Activated naive CD4-positive, alpha-beta T cell treated with anti-CD3 and anti-CD28 coated beads for 36 hours (primary cell): ENCODE measurements at places on chromosomes 2 and 18. TPM values are rescaled to one million over a fixed set of nuclear protein-coding genes. Genes with fewer than 3 reads are reported as not detected.
A peak's percentile ranks its signal among the peaks of the same experiment; 100 is the strongest.

- H3K36me3 ChIP-seq, result no peaks in the 10 kb centered on the region
- H3K4me3 ChIP-seq, result no peak overlapping the region
- no peaks in the 10 kb centered on the region for H3K4me1 ChIP-seq
- H3K27me3 ChIP-seq, result no peaks in the 10 kb centered on the region
Observed at GRCh38 chr18:7600528-7601245, 33.6 kb downstream of the PTPRM start.

- no peak overlapping the region for H3K27ac ChIP-seq
- DNase-seq, result no peak
- H3K27me3 ChIP-seq, result no peaks in the 10 kb centered on the region
- H3K4me3 ChIP-seq, result no peak overlapping the region
- H3K4me1 ChIP-seq, result no peaks in the 10 kb centered on the region
- no peaks in the 10 kb centered on the region for H3K36me3 ChIP-seq
Observed at GRCh38 chr2:153819501-153819900, 52.2 kb upstream of the GALNT13 start.

GRCh38 chr2:120499784-120500495 is 154.0 kb downstream of the INHBB start:
- no peaks in the 10 kb centered on the region for H3K27me3 ChIP-seq
- H3K27ac ChIP-seq, result no peak overlapping the region
- H3K4me1 ChIP-seq, result no peaks in the 10 kb centered on the region
- no peak for DNase-seq

DNA sequence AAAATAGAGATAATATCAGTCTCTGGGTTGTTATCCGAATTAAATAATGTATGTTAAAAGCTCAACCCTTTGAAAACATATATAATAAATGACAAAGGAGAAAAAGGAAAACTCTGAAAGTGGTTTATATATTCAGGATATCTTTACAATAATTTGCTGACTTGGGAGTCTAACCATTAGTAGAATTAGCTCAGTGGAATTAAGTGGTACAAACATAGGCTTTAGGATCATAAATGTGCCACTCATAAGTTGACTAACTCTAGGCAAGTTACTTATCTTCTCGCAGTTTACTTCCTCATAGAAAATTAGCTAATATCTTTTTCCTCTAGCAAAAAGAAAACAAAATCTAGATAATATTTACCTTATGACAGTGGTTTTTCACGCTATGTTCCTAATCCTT is 44.6 kb downstream of the HEATR5B start:
- H3K36me3 ChIP-seq, result peaks cover 11% of the 10 kb centered on the region
- H3K4me1 ChIP-seq, result no peaks in the 10 kb centered on the region
- no peaks in the 10 kb centered on the region for H3K27me3 ChIP-seq
- no peak for DNase-seq

DNA sequence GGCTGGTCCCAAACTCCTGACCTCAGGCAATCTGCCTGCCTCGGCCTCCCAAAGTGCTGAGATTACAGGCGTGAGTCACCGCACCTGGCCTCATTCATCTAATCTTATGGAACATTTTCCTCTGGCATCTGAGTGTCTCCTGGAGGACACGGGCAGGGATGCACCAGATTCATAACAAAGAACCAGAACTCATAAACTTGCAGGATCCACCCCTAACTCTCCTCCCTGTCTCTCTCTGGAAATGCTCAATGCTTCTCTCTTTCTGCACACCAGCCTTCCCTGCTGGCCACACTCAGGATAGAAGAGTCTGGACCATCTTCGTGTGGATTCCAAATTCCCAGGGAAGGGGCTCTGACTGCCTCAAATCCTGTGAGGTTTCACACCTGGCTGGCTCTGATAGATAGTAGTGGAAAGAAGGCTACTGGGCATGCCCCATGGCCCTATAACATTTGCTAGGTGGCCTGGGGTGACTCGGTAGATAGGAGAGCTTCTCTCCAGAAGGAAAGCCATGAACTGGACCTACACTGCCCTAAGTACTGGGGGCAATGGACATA is 483.2 kb upstream of the GYPC start:
- no peaks in the 10 kb centered on the region for H3K36me3 ChIP-seq
- H3K27ac ChIP-seq, result no peak overlapping the region
- no peaks in the 10 kb centered on the region for H3K4me1 ChIP-seq
- no peaks in the 10 kb centered on the region for H3K27me3 ChIP-seq

DNA sequence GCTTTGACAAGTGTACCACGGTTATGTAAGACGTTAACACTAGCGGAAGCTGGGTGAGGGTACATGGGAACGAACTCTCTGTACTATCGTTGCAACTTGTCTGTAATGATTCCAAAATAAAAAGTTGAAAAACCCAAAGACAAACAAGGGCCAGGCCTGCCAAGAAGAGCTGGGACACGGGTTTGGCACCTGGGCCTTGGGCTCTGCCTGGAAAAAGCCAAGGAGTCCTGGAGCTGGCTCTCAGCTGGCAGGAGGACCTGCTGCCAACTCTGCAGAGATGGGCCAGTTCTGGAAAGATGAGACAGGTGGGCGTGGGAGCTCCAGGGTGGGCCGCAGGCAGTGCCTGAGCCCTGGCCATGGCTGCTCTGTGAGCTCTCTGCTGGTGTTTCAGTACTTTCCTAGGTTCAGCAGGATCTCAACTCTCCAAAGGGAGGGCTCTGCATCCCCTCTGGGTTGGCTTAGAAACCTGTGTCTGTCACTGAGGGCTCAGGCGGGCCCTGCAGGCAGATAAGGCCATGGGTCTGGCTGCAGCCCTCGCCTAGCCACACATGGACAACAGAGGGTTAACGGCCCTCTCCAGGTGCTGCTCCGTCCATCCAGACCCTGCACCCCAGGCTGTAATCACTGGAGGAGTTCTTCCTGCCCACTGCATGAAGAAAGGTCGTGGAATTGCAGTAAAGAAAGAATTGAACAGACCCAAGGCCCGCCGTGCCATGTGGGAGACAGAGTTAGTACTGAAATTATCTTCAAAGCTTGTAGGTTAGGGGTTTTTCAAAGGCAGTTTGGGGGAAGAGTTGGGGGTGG is 89.9 kb downstream of the RHOB start:
- no peak overlapping the region for H3K27ac ChIP-seq
- H3K36me3 ChIP-seq, result no peaks in the 10 kb centered on the region
- H3K27me3 ChIP-seq, result no peaks in the 10 kb centered on the region
- DNase-seq, result no peak
- H3K4me1 ChIP-seq, result no peaks in the 10 kb centered on the region

DNA sequence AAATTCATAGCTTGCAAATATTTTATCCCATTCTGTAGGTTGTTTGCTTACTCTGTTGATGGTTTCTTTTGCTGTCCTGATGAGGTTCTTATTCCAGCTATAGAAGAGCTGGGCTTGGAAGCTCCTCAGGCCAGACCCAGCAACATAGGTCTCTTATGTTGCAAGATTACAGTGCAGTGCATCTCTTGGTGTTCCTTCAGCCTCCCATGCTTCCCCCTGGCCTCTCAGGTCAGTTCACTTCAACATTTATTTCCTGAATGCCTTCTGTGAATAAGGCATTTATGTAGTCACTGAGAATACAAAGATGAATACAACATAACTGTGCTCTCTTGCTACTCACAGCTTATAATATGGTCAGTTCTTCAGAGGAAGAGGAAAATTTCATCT is 179.0 kb upstream of the SLC39A10 start:
- peaks cover 2% of the 10 kb centered on the region for H3K36me3 ChIP-seq
- no peak overlapping the region for H3K4me3 ChIP-seq

- no peaks in the 10 kb centered on the region for H3K4me1 ChIP-seq
- H3K36me3 ChIP-seq, result no peaks in the 10 kb centered on the region
- DNase-seq, result no peak
- no peak overlapping the region for H3K4me3 ChIP-seq
Observed at GRCh38 chr2:195961873-195962272, 106.8 kb downstream of the DNAH7 start.

DNA sequence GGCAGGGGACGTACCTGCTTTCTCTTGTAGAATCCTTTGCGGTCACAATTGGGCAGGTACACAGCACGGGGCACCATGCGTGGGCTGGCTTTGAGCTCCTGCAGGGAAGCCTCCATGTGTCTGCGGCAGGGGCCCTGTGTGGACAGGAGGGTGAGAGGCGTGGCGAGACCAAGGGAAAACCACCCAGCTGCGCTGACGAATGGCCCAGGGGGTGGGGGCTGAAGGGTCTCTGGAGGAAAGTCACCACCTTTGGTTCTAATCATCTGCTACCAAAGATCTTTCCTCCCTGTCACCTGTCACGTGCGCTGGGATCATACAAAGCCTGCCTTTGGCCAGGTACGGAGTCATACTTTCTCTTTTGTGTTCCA is 17.3 kb downstream of the IGFBP5 start:
- H3K27me3 ChIP-seq, result peaks cover 2% of the 10 kb centered on the region
- H3K4me3 ChIP-seq, result no peak overlapping the region
- H3K27ac ChIP-seq, result no peak overlapping the region
- H3K36me3 ChIP-seq, result no peaks in the 10 kb centered on the region
- peaks cover 2% of the 10 kb centered on the region for H3K4me1 ChIP-seq
- DNase-seq, result no peak

GRCh38 chr2:204645018-204645773 is 99.9 kb downstream of the PARD3B start:
- no peak overlapping the region for H3K4me3 ChIP-seq
- no peaks in the 10 kb centered on the region for H3K4me1 ChIP-seq
- no peaks in the 10 kb centered on the region for H3K27me3 ChIP-seq
- H3K36me3 ChIP-seq, result peaks cover 1% of the 10 kb centered on the region

DNA sequence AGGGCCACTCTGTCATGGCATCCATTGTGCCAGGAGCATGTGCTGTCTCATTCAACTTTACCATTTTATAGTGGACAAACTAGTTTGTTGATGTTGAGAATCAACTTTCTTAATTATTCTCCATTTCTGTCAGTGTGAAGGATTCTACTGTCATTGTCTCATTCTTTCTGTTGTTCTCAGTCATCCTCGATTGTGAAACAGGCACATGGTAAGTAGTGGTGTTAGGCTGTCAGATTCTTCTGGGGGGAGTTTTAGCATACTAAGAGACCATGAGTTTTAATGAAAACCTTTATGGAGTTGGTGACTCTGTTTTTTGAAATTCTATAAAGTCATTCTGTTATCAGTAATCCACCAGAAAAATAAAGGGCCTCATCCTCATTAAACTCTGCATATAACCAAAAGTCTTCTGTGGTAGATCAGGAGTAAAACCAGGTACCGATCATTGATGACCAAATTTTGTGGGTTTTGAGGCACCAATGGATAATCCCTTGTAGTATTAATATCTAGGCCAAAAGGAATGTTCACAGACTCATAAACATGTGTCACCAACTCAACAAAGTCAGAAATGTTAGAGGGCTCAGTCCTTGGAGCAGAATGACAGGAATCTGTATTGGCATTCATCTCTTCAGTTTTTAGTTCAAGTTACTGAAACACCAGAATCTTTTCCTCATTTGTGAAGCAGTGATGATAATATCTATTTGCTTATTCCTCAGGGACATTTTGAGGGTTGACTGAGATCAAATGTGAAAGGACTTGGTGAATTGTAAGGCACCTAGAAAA is 73.2 kb downstream of the CERS6 start:
- no peaks in the 10 kb centered on the region for H3K27me3 ChIP-seq
- peaks cover 5% of the 10 kb centered on the region for H3K36me3 ChIP-seq
- peaks cover 54% of the 10 kb centered on the region for H3K4me1 ChIP-seq
- no peak for DNase-seq
- no peak overlapping the region for H3K4me3 ChIP-seq

GRCh38 chr2:241595600-241596140 is 37.1 kb downstream of the BOK start:
- no peaks in the 10 kb centered on the region for H3K27me3 ChIP-seq
- H3K36me3 ChIP-seq, result peaks cover 12% of the 10 kb centered on the region
- no peak overlapping the region for H3K27ac ChIP-seq
- H3K4me3 ChIP-seq, result no peak overlapping the region

DNA sequence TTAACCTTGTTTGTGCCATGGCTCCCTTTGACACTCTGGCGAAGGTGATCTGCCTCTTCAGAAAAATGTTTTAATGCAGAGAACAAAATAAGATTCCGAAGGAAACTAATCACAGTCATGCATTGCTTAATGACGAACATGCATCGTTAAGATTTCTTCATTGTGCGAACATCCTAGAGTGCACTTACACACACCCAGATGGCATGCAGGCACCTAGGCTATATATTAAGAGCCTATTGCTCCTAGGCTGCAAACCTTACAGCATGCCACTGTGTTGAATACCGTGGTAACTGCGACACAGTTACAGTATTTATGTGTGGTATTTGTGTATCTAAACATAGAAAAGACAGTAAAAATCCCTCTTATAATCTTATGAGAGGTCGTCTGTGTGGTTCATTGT is 8.3 kb downstream of the ASAP2 start:
- DNase-seq, result no peak
- peaks cover 29% of the 10 kb centered on the region for H3K27me3 ChIP-seq
- H3K4me3 ChIP-seq, result no peak overlapping the region
- no peaks in the 10 kb centered on the region for H3K36me3 ChIP-seq
- peaks cover 5% of the 10 kb centered on the region for H3K4me1 ChIP-seq
- no peak overlapping the region for H3K27ac ChIP-seq

- no peaks in the 10 kb centered on the region for H3K36me3 ChIP-seq
- H3K27me3 ChIP-seq, result no peaks in the 10 kb centered on the region
- peaks cover 22% of the 10 kb centered on the region for H3K4me1 ChIP-seq
- DNase-seq, result peak; percentile 50
- no peak overlapping the region for H3K4me3 ChIP-seq
- peak overlapping the region; percentile 80 for H3K27ac ChIP-seq
Observed at GRCh38 chr2:147630585-147630984, 214.2 kb upstream of the ACVR2A start.

DNA sequence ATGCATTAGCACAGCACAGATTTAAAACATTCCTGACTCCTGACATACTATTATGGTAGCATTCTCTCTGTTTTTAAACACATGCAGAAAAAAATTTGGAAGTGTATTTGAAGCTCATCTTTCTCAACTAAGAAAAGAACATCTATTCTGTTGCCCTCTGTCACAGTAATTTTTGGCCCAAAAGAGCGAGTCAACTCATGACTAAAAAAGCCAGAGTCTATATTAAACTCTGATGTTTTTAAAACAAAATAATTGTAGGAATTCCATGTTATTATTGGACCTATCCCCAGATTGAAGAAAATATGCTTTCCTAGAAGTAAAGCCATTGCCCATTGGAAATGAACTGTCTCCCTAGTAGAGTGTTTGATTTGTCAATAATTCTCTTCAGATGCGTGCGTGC is 96.7 kb downstream of the CRIM1 start:
- H3K36me3 ChIP-seq, result no peaks in the 10 kb centered on the region
- H3K4me1 ChIP-seq, result no peaks in the 10 kb centered on the region
- H3K27ac ChIP-seq, result no peak overlapping the region
- H3K27me3 ChIP-seq, result no peaks in the 10 kb centered on the region
- DNase-seq, result no peak
- H3K4me3 ChIP-seq, result no peak overlapping the region

- H3K27me3 ChIP-seq, result no peaks in the 10 kb centered on the region
- peak overlapping the region; percentile 96 for H3K27ac ChIP-seq
- peak overlapping the region; percentile 28 for H3K4me3 ChIP-seq
Observed at GRCh38 chr2:234448506-234449184, 48.2 kb downstream of the ARL4C start.

GRCh38 chr2:162086904-162087303 is 12.9 kb upstream of the DPP4 start:
- H3K27ac ChIP-seq, result no peak overlapping the region
- H3K36me3 ChIP-seq, result no peaks in the 10 kb centered on the region
- H3K4me3 ChIP-seq, result no peak overlapping the region
- peaks cover 2% of the 10 kb centered on the region for H3K4me1 ChIP-seq
- H3K27me3 ChIP-seq, result no peaks in the 10 kb centered on the region

FLACC1 gene
- 0.57 TPM for total RNA-seq

SERPINB4 gene
- total RNA-seq, result not detected

LYPD6B gene
- total RNA-seq, result not detected

NRP2 gene
- 2.8 TPM for total RNA-seq

OR6B2 gene
- total RNA-seq, result not detected

IL36B gene
- total RNA-seq, result not detected

GEN1 gene
- total RNA-seq, result 15.5 TPM

TCF23 gene
- total RNA-seq, result not detected

PLB1 gene
- total RNA-seq, result 1.3 TPM
